Keratinocyte (primary cell): ENCODE measurements at places on chromosomes 6 and 20.

DNA sequence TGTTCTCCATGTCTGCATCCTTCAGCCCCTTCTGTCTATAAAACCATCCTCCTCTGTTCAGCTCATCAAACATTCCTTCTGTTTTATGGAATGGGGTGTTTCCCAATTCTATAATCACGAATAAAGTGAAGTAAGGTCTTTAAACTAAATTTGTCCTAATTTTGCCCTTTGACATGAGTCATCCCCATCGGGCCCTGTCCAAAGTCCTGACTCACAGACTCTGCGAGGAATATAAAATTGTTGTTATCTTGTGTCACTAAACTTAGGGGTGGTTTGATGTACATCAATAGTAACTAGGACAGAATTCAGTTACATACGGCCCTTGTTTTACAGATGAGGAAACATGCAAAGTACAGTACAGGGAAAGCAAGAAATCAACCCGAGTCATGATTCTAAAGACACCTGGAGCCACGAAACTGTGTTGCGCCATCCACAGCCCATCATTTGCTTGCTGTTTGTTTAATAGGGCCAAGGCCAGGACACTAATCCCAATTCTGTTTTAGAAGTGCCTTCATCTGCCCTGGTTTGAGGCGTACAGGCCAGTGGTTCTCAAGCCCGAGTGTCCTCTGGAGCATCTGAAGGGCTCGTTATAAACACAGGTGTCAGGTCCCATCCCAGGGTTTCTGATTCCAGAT lies 2.8 kb downstream of the ACSS1 start:
- H3K4me1 ChIP-seq: peaks cover 12% of the 10 kb centered on the region
- no peak overlapping the region for H3K4me3 ChIP-seq

GRCh38 chr6:100962466-100962865 lies 81.3 kb upstream of the ASCC3 start:
- H3K4me1 ChIP-seq: no peaks in the 10 kb centered on the region
- H3K27ac ChIP-seq: no peak overlapping the region
- DNase-seq: no peak

DNA sequence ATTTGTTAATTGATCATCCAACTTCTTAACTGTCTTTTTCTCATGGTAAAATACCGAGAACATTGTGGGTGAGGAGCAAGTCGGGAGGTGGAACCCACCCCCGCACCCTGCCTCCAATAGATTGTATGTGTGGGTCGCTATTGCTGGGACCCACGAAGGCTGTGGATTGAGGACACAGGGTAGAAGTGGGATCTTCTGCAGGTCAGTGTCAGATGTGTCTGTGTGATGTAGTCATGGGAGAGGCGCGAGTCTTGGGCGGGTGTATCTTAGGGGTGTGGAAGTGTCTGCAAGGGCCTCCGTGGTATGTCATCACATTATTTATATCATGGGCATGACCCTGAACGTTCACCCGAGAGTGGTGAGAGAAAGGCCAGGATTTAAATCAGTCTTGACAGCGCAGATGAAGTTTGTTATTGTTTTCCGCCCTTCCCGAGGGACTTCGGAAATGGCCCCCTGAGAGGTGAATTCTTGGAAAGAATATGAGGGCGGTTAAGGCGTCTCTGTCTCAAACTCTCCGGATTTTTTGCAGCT lies 472 bp upstream of the PAQR8 start:
- H3K36me3 ChIP-seq: no peaks in the 10 kb centered on the region
- peaks cover 8% of the 10 kb centered on the region for H3K4me1 ChIP-seq
- peaks cover 4% of the 10 kb centered on the region for H3K27me3 ChIP-seq
- peak overlapping the region; percentile 91 for H3K4me3 ChIP-seq

DNA sequence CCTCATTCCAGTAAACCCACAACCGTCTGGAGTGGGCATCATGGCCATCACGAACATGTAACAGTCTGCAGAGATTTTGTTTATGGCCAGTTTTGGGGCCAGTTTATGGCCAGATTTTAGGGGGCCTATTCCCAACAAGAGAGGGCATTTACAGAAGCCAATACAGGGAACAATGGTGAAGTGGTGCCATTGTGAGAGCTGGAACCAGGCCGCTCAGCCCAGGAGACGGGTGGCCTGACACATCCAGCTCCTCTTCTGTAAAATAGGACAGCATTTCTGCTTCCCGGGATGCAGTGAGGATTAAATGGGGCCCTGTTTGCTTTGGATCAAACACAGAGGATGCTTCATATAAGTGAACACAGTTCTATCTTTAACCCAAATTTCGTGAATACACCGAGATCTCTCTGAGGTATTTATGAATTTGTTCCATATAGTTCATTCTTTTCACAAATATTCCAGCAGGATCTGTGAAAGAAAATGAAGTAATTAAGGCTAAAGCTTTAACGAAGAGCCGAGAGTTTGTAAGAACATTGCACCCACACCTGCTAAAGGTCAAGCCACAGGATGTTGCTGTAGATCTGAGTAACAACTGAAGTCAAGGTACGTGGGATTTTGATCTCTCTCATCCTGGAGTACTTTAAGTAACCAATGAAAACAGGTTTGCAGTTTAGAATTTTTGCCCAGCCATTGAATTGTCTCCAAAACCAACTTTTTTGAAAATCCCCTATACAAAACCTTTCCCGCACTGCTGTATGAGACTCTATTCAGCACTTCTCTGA lies 14.5 kb upstream of the SIRPG start:
- no peak overlapping the region for H3K27ac ChIP-seq
- no peak for DNase-seq
- H3K4me3 ChIP-seq: no peak overlapping the region
- H3K36me3 ChIP-seq: no peaks in the 10 kb centered on the region

- H3K4me3 ChIP-seq: no peak overlapping the region
- no peaks in the 10 kb centered on the region for H3K36me3 ChIP-seq
- H3K27me3 ChIP-seq: no peaks in the 10 kb centered on the region
- peaks cover 19% of the 10 kb centered on the region for H3K4me1 ChIP-seq
Observed at GRCh38 chr6:4928426-4928825, 75.4 kb downstream of the RPP40 start.

DNA sequence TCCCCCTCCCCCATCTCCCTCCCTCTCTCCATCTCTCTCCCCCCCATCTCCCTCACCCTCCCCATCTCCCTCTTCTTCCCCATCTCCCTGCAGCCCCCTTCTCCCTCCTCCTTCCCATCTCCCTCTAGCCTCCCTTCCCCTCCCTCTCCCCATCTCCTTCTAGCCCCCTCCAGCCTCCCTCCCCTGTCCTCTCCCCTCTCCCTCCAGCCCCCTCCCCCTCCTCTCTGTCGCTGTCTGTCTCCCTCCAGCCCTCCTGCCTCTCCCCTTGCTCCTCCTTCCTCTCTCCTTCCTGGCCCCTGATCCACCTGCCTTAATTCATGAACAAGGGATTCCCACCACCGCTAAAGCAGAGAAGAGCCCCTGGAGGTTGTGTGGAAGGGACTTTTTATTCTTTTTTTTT lies 26.9 kb upstream of the CHMP4B start:
- peaks cover 4% of the 10 kb centered on the region for H3K4me1 ChIP-seq
- no peak for DNase-seq
- no peak overlapping the region for H3K4me3 ChIP-seq
- H3K36me3 ChIP-seq: no peaks in the 10 kb centered on the region
- no peak overlapping the region for H3K27ac ChIP-seq
- H3K27me3 ChIP-seq: no peaks in the 10 kb centered on the region

DNA sequence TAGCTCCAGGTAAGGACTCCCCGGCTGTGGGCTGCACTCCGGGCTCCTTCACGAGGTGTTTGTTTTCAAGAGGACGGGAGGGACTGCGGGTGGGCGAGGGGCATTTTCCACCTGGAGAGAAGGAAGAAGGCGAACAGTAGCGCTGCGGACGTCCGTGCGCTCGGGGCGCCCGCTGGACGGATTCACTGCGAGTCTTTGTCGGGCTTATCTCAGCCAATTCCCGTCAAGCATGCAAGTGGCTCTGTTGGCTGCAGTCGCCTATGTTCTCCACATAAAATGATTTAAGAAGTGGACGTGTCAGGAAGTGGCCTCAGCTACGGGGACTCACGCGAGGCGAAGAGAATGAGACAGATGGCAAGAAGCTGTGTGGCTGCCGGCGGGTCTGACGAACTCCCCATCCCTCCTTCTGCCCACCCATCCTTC lies 332 bp downstream of the GRIK2 start:
- peak overlapping the region; percentile 61 for H3K4me3 ChIP-seq
- no peak overlapping the region for H3K27ac ChIP-seq
- no peak for DNase-seq
- no peaks in the 10 kb centered on the region for H3K36me3 ChIP-seq

DNA sequence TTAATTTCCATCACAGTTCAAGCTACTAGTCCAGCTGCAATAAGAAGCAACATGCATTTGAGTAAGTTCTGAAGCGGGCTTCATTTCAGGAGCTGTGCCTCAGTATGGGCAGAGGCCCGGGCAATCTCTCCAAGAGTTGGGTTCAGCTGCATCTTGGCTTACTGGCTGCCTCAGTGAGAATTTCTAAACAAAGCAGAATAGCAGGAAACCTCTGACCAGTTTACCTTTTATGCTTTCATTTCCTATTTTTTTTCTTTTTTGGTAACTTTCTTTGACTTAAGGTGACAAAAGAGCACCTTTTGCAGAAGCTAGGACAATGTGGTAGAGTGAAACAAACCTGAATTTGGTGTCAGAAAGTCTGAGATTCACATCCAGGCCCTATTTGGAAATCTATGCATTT lies 51.0 kb upstream of the FBXO30 start:
- no peak for DNase-seq
- H3K27me3 ChIP-seq: no peaks in the 10 kb centered on the region
- no peaks in the 10 kb centered on the region for H3K36me3 ChIP-seq
- H3K4me3 ChIP-seq: no peak overlapping the region
- no peak overlapping the region for H3K27ac ChIP-seq

GRCh38 chr6:170523256-170524171 lies 29.6 kb downstream of the PSMB1 start:
- H3K4me3 ChIP-seq: no peak overlapping the region
- DNase-seq: no peak
- no peaks in the 10 kb centered on the region for H3K36me3 ChIP-seq
- no peak overlapping the region for H3K27ac ChIP-seq
- H3K4me1 ChIP-seq: no peaks in the 10 kb centered on the region

DNA sequence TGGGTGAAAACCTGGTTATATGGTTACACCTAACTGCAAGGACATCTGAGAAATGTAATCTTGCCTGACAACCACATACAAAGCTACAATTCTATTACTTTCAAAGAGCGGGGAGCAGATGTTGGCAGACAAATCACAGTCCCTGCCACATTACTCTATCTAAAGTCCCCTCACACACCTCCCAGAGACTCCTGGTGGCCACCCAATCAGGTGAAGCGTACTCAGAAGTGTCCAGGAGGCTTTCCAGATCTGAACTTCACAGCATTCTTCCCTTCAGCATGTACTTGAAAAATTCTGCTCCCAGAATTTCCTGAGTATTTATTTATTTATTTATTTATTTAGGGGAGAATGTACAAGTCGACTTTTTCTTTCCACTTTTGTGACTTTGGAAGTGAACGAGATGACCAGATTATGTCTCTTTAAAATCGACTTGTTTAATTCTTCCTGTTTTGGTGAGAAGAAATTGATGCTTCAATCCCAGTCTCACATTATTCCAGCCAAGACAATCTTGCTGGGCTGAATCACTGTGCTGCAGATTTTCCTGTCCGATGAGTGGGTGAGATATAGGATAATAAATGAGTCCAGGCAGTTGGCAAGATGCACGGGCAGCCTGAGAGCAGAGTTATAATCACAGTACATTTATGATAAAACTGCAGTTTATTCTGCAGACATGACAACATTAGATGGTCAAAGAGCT lies 46.9 kb upstream of the POPDC3 start:
- no peak overlapping the region for H3K4me3 ChIP-seq
- H3K36me3 ChIP-seq: no peaks in the 10 kb centered on the region
- peaks cover 23% of the 10 kb centered on the region for H3K27me3 ChIP-seq
- DNase-seq: no peak
- H3K4me1 ChIP-seq: no peaks in the 10 kb centered on the region
- H3K27ac ChIP-seq: no peak overlapping the region

- no peak overlapping the region for H3K4me3 ChIP-seq
- no peak overlapping the region for H3K27ac ChIP-seq
- no peak for DNase-seq
- no peaks in the 10 kb centered on the region for H3K4me1 ChIP-seq
- H3K36me3 ChIP-seq: no peaks in the 10 kb centered on the region
- H3K27me3 ChIP-seq: peaks cover 60% of the 10 kb centered on the region
Observed at GRCh38 chr20:58173091-58173490, 55.4 kb downstream of the ANKRD60 start.

- H3K4me1 ChIP-seq: no peaks in the 10 kb centered on the region
- H3K27ac ChIP-seq: no peak overlapping the region
- H3K4me3 ChIP-seq: no peak overlapping the region
- no peak for DNase-seq
- H3K27me3 ChIP-seq: no peaks in the 10 kb centered on the region
Observed at GRCh38 chr6:74857157-74857556, 348.7 kb downstream of the COL12A1 start.

GRCh38 chr6:38452816-38453660 lies 186.7 kb downstream of the BTBD9 start:
- no peak overlapping the region for H3K4me3 ChIP-seq
- H3K27me3 ChIP-seq: no peaks in the 10 kb centered on the region
- H3K4me1 ChIP-seq: no peaks in the 10 kb centered on the region
- DNase-seq: no peak
- no peaks in the 10 kb centered on the region for H3K36me3 ChIP-seq

- no peak overlapping the region for H3K27ac ChIP-seq
- DNase-seq: no peak
- H3K27me3 ChIP-seq: peaks cover 3% of the 10 kb centered on the region
- no peak overlapping the region for H3K4me3 ChIP-seq
Observed at GRCh38 chr6:135141728-135142127, 39.4 kb upstream of the MYB start.

- H3K27ac ChIP-seq: no peak overlapping the region
- no peaks in the 10 kb centered on the region for H3K36me3 ChIP-seq
- DNase-seq: no peak
Observed at GRCh38 chr20:47144463-47144862, 212.0 kb downstream of the ZMYND8 start.

- no peaks in the 10 kb centered on the region for H3K4me1 ChIP-seq
- DNase-seq: no peak
- H3K27ac ChIP-seq: no peak overlapping the region
- H3K4me3 ChIP-seq: no peak overlapping the region
- no peaks in the 10 kb centered on the region for H3K27me3 ChIP-seq
Observed at GRCh38 chr6:106247293-106247692, 78.3 kb downstream of the ATG5 start.

DNA sequence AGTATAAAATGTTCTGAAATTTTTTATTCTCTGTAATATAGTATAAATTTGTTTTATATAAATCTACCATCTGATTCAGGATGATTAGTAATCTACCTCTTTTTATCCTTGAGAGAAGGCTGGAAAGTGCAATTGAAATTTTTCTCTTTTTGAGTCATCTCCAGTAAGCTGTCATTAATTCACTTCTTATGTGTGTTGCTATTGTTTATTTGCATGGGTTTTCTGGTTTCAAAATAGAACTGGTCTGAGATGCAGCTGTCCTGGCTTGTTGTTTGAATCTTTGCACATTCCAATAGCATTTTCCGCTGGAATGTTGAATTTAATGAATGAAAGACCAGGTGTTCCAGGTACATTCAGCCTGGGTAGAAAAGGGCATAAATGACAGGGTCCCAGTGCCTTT lies 24.3 kb upstream of the TAB2 start:
- no peaks in the 10 kb centered on the region for H3K27me3 ChIP-seq
- DNase-seq: peak; percentile 42
- H3K4me3 ChIP-seq: peak overlapping the region; percentile 36
- peaks cover 22% of the 10 kb centered on the region for H3K4me1 ChIP-seq

GRCh38 chr20:44180814-44181213 lies 6.2 kb downstream of the JPH2 start:
- H3K4me3 ChIP-seq: no peak overlapping the region
- H3K27ac ChIP-seq: no peak overlapping the region
- H3K36me3 ChIP-seq: no peaks in the 10 kb centered on the region
